ENCODE measurements at places on chromosomes 1 and 21.

GRCh38 chr1:185453496-185454192, 136.6 kb upstream of the IVNS1ABP start:
- DNase-seq, result no peak

- no peak for DNase-seq
These were observed 76.4 kb downstream of the HIVEP3 start for GRCh38 chr1:41842326-41842725.

DNA sequence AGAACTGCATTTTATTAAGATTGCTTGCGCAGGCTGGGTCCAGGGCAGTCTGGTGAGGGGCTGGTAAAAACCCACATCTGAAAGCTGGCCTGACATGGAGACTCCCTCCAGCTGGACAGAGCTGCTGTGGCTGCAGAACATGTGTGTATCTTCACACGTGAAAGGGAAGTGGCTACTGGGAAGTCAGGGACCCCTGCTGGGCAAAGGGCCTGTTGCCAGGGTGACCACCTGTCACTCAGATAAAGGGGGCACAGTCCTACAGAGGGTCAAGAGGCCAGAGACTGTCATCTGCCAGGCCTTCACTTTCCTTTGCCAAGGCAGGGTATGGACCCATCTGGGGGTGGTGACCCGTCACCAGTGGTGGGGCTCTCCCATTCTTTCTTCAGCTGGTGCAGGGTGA, 17.5 kb downstream of the NKAIN1 start:
- no peak for DNase-seq

DNA sequence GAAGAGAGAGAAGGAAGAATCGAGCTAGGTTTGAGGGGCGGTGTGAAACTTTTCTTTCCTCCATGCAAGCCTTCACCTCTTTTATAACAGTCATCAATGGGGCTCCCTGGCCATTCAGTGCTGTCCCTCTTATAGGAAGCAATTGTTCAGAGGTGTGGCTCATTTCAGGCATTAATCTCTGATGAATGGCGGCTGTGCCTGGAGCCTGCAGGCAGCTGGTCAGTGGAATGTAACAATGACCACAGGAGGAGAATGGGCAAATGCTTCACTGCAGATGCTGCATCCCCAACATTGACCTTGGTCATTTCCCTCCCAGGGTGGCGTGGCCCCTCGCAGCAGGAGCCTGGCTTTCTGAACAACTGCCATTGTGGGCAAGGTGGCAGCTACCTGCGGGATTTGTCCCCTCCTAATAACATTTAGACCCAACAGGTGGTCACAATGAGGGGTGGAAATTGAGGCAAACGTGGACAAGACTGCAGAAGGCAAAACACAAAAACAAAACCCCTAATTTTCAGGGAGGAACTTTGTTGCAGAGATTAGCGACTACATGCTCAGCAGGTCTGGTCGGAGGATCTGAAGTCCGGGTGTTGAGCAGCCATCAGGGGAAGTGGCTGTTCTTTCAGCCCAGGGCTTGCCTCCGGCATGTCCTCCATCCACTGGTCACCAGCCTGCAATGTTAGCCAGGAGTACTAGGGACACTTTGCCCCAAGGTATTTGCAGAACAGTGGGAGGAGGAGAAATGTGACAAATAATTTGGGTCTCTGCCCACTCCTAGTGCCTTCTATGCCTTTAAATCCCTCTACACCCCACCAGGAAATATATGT, 97.3 kb upstream of the PAXBP1 start:
- no peak for DNase-seq

DNA sequence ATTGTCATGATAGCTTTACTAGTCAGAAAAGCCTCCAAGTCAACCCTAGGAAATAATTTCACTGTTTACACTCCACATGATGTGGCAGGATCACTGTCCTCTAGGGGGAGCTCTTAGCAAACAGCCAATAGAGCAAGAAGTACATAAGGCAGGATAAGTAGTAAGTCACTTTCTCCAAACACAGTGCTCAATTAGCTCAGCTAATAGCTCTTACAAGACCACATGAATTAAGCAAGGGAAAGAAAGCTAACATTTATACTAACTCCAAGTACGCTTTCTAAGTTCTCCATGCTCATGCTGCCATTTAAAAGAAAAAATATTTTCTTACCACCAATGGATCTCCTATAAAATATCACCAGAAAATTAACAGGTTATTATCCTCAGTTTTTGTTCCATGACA, 66.9 kb upstream of the LRIF1 start:
- peak; percentile 69 for DNase-seq

GRCh38 chr1:54567961-54568360, 19.9 kb downstream of the ACOT11 start:
- no peak for DNase-seq

Measured in stimulated activated CD4-positive, alpha-beta T cell treated with anti-CD3 and anti-CD28 coated beads, Interleukin-4, amount 100 ng/mL, for 24 hours (primary cell).